ENCODE measurements at places on chromosomes 4 and X.
A peak's percentile ranks its signal among the peaks of the same experiment; 100 is the strongest.

- DNase-seq: no peak
Measured at GRCh38 chr4:73847526-73848182, 5.4 kb upstream of the PF4V1 start.

DNA sequence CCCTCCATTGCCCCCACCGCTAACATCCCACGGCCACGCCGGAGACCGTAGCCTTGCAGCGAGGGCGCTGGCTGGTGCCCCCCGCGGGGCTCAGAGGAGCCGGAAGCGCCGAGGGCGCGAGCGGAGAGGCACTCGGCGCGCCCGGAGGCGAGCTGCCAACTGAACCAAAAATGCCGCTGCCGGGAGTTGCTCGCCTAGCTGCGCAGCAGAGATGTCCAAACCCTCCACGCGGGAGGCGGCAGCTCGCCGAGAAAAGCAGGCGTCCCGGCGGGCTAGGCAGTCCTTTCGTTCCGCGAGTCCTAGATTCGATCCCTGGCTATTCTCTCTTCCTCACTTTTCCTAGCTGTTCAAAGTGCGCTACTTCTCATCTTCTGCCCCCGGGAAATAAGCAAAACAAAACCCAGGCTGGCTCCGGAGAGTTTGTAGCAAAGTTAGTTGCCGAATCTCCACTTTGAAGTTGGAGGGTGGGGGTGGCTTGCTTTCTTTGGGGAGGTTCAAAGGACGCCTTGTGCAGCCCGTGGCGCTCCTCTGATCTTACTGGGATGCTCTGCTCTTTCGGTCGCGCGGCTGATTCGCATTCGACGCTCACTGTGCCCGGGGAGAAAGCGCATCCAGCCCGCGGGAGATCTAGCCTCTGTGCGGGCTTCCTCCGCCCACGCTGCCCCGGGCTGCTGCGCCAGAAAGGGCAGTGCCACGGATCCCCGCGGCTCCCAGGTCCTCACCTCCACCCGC lies 723 bp downstream of the NKX6-1 start:
- DNase-seq: peak; percentile 23

- no peak for DNase-seq
Measured at GRCh38 chr4:46370531-46370930, 19.4 kb downstream of the GABRA2 start.

DNA sequence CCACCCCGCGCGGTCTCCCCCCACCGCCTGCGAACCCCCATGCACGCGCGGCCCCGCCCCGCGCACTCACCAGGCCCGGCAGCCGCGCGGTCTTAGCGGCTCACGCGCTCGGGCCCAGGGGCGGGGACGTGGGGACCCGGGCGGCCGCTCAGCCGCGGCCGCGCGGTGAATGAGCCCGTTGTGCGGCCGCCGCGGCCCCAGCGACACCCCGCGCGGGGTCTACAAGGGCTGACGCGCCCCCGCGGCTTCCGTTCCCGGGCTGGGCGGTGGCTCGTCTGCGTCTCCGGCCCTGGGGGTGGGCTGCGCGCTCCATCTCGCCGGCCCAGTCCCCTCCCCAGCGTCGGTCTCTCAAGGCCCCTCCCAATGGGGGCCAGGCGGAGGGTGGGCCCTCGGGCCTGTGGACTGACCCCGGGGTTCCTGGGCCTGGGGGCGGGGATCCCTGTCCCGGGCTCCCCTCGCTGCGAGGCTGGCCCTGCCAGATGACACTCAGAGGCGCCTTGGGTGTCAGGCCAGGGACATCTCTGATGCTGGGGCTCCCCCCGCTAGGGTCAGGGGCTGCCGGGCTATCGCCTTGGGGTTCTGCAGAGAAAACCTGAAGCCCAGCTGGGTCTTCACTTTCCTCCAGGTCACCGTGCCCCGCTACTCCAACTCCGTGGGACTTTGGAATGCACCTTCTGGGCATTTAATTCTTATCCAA lies 4.3 kb upstream of the SLC26A1 start:
- no peak for DNase-seq

GRCh38 chrX:16807548-16807947 lies 21.3 kb downstream of the TXLNG start:
- no peak for DNase-seq

GRCh38 chrX:45992402-45993123 lies 552.7 kb downstream of the ZNF674 start:
- DNase-seq: no peak

DNA sequence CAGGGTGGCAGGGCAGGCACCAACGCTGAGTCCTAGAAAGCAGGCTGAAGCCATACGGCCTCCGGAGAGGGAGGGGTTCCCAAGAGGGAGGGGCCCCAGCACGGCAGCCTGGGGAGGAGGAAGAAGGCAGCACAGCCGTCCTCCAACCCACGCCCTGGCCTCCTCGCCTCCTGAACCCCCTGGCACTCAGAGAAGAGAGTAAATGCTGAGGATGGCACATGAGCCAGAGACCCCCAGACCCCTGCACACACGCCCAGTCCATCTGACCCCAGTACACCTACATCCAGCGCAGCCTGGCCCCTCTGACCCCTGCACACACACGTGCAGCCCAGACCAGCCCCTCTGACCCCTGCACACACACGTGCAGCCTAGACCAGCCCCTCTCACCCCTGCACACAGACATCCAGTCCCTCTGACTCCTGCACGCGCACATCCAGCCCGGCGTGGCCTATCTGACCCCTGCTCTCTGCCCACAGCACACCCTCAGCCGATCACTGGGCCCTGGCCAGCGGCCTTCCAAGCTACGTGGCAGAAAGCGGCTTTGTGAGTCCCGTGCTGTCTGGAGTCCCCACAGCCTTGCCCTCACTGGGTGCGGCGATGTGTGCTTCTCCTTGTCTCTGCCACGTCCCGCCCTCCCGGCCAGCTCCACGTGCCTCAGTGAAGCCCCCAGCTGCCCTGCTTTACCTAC lies 18.5 kb downstream of the ATP5ME start:
- no peak for DNase-seq
